Stimulated activated CD8-positive, alpha-beta memory T cell treated with anti-CD3 and anti-CD28 coated beads, Interleukin-2, amount 100 ng/mL, for 1 hour (primary cell): ENCODE measurements at places on chromosomes 3 and 15.

DNA sequence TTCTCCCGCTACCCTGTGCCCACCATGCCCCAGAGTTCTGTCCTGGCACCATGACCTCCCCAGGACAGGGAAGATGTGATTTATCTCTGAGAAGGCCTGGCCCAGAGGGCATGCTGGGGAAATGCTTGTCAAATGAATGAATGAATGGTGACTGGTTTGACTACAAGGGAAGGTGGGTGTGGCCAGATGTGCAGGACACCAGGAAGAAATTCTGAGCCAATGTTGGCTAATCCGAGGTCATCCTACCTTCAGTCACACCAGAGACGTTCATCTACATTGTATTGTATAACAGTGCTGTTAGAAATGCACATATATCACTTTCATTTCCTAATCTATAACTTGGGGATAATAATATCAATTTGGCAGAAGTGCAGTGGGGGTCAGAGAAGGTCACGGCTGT, 138.4 kb downstream of the FAM43A start:
- DNase-seq: no peak

- no peak for DNase-seq
Measured at GRCh38 chr3:12982619-12983101, 90.6 kb downstream of the IQSEC1 start.

- DNase-seq: no peak
Measured at GRCh38 chr3:188659449-188660090, 505.6 kb downstream of the LPP start.

DNA sequence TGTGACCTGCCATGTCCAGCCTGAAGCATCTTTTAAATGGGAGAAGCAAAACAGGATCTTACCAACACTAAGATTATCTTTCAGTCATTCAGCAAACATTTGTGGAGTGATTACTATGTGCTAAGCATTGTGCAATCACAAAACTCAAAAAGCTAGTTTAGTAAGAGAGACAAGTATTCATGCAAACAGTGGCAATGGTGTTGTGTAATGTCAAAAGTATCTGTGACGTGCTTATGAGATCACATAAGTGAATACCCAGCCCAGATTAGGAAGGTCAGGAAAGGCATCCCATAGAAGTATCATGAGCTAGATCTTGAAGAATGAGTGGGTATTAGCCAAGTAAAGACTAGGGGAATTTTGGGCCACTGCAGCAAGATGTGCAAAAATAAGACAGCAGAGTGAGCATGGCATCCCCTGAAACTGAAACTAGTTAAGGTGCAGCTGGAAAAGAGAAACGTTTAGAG, 32.1 kb downstream of the SEC62 start:
- no peak for DNase-seq

DNA sequence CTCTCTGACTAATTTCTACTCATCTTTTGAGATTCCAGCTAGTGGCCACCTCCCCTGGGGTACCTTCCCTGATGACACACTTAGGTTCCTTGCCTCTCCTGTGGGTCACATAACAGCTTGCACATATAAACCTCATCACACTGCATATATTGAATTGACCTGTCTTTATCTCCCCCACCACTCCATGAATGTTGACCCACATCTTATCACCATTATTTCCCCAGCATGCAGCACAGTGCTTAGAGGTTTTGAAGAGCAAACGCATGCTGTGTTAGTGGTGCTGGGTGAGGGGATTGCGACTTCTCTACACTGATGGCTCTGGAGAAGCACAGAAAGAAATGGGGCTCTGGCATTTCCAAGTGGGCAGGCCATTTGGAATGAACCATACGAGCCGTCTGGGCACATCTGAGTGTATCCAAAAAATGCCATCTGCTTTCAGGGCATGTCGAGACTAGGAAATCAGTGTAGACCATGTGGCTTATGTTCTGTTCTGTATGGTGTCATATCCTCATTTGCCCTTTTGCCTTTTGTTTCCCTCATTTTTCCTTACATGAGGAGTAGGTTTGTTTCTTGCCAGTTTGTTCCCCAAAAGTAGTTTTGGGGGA, 333.2 kb upstream of the TRIM42 start:
- DNase-seq: no peak

DNA sequence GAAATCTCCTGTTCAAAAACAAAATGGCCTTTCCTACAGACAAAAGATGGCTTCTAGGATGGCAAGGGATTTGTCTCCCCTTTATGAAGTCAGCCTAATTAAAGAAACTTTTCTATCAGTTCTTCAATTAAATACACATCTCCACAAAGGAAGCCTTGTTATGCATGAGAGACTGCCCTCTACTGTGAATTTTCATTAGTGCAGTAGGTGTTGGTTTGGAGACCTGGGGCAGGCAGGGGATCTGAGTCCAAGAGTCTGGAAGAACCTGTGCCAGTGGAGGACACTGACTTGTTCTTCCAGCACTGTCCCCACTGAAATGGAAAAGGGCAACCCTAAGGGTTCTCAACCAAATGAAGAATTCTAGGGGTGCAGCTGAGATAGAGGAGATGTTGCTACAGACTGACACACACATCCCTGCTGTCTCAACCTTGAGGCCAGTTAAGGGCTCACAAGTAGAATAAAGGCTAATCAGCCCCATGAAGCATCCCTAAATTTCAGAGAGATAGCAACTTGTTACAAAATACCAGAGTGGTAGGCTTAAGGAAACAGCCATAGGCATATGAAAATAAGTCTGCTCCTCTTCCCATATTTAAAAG, 174.0 kb upstream of the PRICKLE2 start:
- DNase-seq: no peak

DNA sequence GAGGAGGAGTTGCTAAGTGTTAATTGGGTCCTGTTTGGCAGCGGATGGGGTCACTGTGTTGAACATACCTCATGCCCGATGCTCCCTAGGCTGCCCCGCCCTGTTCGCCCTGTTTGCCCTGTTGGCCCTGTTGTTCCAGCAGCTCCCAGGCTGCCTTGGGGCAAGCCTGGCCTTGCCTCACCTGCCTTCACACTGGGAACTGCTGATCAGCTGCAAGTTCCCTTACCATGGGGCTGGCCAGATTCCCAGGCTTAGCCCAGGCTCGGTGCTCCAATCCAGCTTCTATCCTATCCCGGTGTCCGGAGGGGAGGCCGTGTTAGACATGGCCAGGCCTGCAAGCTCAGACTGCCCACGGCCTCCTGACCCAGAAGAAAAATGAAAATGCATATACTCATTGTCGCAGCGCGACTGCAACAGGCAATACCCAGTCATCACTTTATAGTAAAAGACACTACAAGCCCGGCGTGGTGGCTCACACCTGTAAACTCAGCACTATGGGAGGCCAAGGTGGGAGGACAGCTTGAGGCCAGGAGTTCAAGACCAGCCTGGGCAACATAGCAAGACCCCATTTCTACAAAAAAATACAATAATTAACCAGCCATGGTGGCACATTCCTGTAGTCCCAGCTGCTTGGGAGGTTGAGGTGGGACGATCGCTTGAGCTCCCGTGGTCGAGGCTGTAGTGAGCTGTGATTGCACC, 42.9 kb upstream of the ZNF710 start:
- no peak for DNase-seq

DNA sequence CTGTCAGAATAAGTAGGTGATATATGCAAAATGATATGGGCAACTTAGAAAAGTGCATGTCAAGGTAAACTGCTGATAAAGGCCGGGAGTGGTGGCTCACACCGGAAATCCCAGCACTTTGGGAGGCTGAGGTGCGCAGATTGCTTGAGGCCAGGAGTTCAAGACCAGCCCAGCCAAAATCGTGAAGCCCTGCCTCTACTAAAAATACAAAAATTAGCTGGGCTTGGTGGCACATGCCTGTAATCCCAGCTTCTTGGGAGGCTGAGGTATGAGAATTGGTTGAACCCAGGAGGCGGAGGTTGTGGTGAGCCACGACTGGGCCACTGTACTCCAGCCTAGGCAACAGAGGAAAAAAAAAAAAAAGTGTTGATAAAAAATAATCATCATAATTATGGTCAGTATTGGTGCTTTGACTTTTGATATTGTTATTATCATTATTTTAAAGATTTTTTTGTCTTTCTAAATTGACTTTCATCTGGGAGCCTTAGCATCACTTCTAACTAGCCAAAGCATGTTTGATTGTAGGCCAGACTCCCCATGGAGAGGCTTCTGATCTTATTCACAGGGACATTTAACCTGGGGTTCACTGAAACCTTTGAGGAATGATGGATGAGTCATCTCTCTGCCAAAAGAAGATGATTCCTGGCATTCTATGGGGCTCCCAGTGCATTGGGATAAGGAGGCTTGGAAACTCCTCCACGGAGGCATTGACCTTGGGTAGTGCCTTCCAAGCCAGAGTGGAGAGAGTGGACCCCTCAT, 5.6 kb downstream of the ZBTB38 start:
- no peak for DNase-seq

DNA sequence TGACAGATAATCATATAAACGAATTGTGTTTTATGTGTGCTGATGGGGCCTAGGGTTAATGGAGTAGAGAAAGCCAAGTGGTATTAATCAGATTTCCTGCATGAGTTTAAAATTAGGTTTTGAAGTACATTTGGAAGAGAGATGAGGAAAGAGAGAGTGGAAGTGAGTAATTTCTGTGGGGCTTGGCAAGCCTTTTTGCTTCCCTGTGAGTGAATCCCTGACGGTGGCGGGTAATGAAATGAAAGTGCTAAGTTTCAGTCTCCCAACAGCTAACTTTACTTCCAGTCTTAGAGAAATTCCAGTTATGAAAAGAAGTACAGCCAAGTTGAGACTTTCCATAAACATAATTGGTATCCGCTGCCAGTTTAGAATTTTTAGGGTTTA, 139.4 kb downstream of the BBX start:
- DNase-seq: no peak
